AML-193 (cell line): ENCODE measurements at places on chromosomes 2 and 18.

DNA sequence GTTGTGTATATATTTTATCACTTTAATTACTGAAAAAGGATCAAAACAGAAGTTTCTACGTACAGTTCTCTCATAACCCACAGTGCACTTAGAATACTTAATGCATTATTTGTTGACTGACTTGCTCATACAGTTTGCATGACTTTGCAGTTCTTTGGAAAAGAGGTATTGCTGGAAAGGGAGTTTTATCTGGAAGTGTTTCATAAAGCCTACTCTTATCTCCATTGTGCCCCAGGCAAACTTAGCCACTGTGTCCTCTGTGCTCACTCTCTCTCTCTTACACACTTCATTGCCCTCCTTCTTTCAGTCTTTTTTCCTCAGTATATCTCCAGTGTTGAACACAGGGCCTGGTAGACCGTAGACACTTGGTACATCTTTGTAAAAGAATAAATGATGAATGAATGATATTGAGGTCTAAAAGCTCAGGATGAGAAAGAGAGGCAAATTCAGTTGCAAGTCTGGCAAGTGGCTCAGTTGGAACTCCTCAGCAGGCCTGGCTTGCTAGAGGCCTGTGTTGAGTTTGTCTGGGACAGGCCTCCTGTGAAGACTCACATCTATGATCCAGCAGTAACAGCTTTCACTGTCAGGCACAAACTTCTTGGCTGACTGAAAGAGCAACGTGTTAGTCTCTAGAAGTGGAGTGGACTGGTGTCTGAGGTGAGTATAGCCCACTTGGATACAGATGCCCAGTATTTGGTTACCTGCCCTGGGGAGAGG is 56.1 kb downstream of the SETBP1 start:
- no peak for DNase-seq

DNA sequence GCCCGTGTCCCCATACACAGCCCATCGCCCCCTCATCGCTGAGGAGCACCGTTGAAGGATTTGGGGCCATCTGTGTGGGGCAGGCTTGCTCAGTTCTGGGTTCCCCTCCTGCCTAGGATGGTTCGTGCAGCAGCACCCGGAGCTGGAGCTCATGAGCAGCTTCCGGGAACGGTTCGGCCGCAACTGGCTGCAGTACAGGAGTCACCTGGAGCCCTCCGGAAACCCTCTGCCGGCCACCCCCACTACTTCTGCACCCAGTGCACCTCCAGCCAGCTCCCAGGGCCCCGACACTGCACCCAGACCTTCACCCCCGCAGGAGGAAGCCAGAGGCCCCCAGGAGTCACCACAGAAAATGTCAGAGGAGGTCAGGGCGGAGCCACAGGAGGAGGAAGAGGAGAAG is 10.3 kb downstream of the STK11IP start:
- no peak for DNase-seq

- DNase-seq, result no peak
Measured at GRCh38 chr2:25430556-25430955, 88.8 kb upstream of the DNMT3A start.

GRCh38 chr2:133457861-133458260 is 110.4 kb downstream of the NCKAP5 start:
- DNase-seq, result no peak

DNA sequence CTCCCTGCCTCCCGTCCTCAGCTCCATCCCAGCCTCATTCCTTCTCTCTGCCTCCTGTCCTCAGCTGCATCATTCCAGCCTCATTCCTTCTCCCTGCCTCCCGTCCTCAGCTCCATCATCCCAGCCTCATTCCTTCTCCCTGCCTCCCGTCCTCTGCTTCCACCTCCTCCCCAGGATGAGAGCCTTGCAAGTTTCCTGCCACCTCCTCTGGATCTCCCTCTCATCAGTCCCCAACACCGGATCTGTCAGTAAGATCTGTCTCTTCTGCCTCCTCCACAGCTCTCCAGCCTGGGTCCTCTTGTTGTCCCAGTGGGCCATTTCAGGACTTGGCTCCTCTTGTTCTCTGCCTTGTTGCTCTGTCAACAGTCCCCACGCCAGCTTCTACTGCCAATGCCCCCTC is 130.9 kb downstream of the NDUFA10 start:
- DNase-seq, result no peak

DNA sequence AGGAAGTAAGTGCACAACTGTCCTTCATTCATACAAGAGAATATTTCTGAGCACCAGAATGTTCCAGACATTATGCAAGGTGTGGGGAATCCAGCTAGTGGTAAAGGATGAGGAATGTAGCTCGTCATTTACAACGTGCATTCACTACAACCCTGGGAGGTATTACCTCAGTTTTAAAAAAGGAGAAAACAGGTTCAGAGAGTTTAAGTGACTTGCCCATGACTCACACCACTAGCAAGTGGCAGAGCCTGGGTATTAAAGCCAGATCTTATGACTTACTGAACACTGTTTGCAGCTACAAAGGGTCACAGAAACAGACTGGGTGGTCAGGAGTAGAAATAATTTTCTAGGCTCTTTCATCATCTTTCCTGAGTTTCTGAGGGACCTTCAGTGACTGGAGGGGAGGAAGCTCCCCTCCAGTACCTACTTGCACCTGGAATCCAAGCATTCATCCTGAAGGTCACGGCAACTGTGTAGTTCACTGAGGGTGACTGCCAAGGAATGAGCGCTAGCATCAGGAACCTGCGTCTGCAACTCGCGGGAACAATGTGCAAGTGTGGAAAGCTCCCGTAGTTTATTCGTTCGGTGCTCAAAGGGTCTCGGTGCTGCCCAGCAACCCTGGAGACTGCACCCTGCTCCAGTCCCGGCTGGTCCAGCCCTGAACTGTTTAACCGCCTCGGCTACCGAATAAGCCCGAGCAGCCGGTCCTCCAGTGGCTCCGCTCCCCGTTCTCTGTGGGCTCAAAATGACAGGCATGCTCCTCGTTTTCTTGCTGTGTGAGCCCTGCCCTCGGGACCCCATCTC is 647 bp downstream of the CCDC121 start:
- no peak for DNase-seq

- DNase-seq, result peak; percentile 98
Measured at GRCh38 chr2:224025874-224026273, 13.2 kb downstream of the SERPINE2 start.

DNA sequence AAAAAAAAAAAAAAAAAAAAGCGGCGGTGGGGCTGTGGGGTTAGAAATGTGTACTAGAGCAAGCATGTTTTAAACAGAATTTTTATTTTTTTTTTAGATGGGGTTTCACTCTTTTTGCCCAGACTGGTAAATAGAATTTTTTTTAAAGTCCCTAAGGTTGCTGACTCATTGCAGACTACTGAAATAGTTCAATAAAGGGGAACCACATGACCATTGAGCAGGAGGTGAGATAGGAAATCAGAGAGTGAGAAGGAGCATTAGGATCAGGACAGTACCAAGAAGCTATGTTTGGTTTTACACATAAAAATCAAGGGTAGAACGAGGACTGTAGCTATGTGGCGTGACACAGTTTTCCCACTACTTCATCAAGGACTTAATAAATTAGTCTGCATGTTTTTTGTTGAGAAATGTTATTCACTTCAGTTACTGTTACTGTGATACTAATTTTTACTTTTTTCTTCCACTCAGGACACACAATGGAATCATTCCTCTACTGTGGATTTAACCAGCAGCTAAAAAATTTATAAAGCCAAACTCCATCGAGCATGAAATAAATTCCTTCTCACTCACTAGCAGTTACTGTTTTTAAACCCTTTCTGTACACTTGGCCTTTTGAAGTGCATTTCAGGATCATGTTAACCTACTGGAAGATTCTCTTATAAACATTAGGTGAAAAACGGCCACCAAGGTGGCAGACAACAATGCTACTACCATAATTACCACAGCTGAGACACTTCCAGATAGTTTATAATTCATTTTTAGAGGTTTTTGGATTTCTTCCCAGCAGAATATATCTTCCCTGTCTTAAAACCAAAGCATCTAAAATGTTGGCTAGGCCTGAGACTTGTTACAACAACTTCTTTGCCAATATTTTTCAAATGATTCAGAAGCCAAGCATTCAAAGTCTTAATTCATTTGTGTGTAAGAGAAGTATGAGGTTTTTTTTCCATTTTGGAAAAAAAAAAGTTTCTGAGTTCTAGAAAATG is 33.2 kb downstream of the LAMA1 start:
- DNase-seq, result no peak

- DNase-seq, result no peak
Measured at GRCh38 chr2:62577994-62578781, 72.2 kb upstream of the TMEM17 start.

- DNase-seq, result no peak
Measured at GRCh38 chr2:13481201-13481600, 764.5 kb downstream of the TRIB2 start.

GRCh38 chr18:48098538-48098937 is 168.1 kb upstream of the SMAD2 start:
- DNase-seq, result no peak

DNA sequence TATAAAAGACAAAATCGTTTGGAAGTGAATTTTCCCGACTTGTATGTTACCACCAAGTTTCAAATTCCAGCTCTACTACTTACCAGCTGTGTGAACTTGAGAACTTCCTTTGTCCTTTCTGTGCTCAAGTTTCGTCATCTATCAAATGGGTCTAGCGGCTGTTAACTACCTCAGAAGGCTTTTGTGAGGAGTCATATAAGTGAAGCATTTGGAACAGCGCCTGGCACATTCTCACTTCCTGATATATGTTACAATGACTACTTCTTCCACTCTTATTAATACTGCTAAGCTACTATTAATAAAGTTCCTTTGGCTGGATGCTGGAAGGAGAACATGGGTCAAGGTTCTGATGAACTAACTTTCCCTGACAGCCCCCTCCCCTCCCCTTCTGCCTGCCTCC is 104.5 kb downstream of the MEIS1 start:
- DNase-seq, result no peak

- DNase-seq, result no peak
Measured at GRCh38 chr2:37526323-37526722, 145.1 kb downstream of the CDC42EP3 start.

GRCh38 chr2:162521871-162522650 is 178.1 kb downstream of the GCA start:
- DNase-seq, result no peak

DNA sequence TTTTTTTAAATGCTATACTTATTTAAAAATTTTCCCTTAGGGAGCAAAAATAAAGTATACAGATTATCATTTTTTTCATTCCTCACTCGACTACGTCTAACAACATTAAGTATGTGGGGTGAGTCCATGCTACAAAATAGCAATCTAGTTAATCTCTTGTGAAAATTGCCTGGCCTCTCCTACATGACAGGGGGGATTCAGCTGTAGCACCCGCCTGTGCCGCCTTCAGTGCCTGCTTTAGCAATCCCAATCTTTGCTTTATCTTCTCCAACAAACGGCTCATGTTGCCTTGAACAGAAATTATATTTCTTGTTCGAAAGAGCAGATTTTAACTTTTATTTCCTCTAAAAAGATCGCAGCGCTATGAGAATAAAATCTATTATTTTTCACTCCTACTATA is 2.4 kb upstream of the SOX11 start:
- DNase-seq, result no peak

GRCh38 chr18:2709316-2709715 is 53.8 kb downstream of the SMCHD1 start:
- DNase-seq, result no peak

GRCh38 chr2:54839461-54840255 is 116.2 kb downstream of the EML6 start:
- no peak for DNase-seq

DNA sequence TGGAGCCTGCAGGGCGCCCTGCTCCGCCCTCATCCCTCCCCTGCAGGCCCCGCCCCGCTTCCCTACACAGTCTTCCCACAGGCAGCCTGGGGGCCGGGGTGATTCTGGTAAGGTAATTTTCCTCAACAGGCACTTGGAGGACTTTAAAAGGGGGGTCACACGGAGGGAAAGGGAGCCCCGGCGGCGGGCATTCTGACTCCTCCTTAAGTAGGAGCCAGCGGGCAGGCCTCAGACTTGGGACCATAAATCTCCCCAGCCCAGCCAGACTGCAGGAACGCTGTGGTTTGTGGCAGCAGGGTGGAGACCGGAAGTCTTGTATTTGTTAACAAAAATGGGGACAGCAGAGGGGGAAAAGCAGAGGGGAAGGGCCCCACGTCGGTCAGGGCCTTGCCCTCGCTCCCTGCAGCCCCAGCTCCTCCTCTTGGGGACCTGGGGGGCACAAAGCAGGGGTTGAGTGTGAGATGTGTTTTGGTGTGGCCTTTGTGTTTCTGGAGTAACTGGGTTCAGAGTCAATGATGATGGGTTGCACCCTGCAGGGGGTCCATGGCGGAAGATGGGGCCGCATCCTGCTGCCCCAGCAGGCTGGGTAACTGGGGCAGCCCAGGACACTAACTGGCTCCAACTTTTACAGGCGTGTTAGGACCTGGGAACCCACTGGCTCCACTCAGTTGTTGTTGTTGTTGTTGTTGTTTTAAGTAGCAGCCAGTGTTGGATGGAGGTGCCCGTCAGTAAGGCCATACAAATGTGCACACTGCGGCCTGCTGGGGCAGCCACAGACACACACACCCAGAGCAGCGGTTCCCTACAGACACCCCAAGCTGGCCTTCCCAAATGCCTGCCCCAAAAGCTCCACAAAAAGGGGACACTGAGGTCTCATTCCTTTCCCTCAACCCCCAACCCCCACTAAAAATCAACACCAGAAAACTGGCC is 27.7 kb downstream of the SMAD7 start:
- no peak for DNase-seq

DNA sequence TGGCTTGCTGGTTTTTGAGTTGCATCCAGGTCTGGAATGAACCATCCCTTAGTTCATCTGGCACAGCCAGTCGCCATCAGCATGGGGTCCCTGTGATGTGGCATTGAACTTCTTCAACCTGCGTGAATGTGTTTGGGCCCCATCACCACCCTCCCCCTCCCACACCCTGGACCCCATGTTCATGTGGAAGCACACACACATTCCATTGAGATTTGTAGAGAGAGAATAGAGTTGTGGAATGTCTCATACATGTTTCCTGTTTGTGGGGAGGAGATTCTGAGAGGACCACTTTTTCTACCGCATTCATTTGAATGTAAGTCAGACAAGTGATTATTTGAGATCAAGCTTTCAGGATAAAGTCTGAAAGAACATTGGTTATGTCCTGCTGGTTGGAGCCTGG is 117.6 kb upstream of the EML6 start:
- DNase-seq, result no peak

DNA sequence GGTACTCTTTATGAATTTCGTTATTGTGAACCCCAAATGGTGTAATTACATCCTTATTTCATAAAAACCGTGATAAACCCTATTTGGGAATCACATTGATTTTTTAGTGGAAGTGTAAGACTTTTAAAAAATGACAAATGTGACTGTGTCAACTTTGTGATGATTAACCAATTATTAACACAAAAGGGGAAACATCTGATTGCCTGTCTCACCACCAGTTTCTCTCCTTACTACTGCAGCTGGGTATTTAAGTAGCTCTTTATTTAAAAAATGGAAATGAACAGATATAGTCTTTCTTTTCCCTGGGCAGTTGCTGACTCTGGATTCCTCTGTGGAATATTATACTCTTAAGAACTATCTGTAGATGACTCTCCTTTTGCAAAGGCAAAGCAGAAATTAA is 11.6 kb upstream of the RPE start:
- DNase-seq, result no peak

- peak; percentile 78 for DNase-seq
Measured at GRCh38 chr2:191533693-191534180, 144.2 kb upstream of the NABP1 start.
